ENCODE measurements at places on chromosomes 6 and 20. TPM values are rescaled to one million over a fixed set of nuclear protein-coding genes. Genes with fewer than 3 reads are reported as not detected.

DNA sequence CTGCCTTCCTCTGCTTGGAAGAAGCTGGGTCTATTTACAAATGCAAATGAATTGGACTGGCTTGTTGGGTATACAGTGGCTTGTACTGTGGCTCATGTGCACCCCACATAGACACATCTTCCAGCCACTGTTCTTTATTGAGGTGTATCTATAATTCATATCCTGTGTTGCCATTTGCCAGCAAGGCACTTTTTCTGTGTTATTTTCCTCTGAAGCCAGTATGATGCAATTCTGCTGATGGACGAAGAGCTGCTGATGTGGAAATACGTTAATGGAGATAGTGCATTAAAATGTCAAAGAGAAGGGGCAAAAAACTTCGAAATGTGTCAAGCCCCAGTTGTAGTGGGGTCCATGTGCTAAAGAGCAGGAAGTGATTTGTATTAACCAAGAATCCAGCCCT, 167.5 kb downstream of the TMEM242 start:
- H3K27ac ChIP-seq, result no peak overlapping the region
- peaks cover 5% of the 10 kb centered on the region for H3K36me3 ChIP-seq
- no peak for DNase-seq
- H3K4me3 ChIP-seq, result no peak overlapping the region
- H3K27me3 ChIP-seq, result no peaks in the 10 kb centered on the region

DNA sequence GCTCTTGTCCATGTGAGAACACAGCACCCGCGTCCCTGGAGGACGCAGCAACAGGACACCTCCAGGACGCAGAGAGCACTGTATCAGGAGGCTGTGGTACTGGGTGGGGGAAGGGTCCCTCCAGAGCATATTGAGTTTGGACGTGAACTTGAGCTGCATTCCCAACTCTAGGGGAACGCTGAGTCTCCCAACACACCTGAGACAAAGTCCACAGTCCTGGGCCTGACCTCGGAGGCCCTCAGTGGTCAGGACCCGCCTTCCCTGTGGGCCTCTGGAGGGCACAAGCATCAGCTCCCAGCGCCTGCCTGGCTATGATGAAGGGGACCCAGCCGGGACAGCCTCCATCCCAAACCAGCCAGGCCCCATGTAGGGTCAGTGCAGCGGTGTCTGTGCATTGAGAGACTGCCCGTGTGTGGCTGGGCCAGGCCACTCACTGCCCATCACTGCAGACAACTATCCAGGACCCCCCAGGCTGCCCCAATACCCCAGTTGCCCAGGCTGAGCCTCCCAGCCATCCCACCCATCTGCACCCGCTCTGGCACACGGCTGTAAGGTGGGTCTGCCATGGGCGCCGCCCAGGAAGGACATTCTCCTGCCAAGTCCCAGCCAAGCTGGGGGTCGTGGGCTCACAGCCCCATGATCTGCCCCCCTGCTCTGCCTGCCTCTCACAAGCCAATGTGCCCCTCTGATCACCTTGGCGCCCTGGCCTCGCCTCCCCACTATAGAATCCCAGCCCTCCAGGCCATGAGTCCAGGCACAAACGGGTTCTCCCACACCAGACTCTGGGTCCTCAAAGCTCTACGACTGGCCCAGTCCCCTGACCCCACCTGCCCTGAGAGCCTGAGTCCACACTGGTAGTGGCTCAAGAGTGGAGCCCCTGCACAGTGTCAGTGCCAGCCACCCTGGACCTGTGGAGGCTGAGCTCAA, 115.7 kb downstream of the TAF4 start:
- H3K27me3 ChIP-seq, result peaks cover 19% of the 10 kb centered on the region
- DNase-seq, result no peak
- no peaks in the 10 kb centered on the region for H3K4me1 ChIP-seq
- H3K4me3 ChIP-seq, result no peak overlapping the region
- H3K27ac ChIP-seq, result no peak overlapping the region

DNA sequence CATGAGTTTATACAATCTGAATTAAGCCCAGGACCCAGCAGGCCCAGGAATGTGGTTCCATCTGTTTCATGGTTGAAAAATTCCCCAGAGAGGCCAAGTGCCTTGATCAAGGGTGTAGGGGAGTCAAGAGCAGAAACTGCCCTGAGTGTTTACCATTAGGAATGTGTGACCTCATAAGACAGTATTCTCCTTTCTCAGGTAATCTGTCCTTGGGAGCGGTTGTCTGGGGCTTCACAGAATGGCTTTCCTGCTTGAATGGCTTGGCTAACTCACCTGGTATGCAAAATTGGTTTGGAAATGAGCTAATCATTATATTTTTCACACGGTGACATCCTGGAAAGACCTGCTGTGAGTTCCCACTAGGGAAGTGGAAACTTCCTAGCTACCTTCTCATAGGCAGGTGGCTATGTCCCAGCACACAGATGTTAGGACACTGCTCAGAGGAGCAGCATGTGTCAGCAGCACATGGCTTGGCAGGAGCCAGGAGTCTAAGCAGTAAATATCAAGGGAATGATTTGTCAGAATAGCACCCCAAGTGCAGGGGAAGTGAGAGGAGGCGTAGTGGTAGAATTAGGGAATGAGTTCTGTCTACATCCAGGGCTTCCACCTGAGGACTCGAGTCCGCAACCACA, 17.7 kb downstream of the CLIC5 start:
- H3K4me1 ChIP-seq, result no peaks in the 10 kb centered on the region
- no peak overlapping the region for H3K4me3 ChIP-seq
- H3K36me3 ChIP-seq, result no peaks in the 10 kb centered on the region
- no peak overlapping the region for H3K27ac ChIP-seq

The REM1 gene
- not detected for total RNA-seq

All from activated CD4-positive, alpha-beta memory T cell treated with anti-CD3 and anti-CD28 coated beads for 36 hours (primary cell).